ENCODE measurements at places on chromosomes 3 and 15.

DNA sequence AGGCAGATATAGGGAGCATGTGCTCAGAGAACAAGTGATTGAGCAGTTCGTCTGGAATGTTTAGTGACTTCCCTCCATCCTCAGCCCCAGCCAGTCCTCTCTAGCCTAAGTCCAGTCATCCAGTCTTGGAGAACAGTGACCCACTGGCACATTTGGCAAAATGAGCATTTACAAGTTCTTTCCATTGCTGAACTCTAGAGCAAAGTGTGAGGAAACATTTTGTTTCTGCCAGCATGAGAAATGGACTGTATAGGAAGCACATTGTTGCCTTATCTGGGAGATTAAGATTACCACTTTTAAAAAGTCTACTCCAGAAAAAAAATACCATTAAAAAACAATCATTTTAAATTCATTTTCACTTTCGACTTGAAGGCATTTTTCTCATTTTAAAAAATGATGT, 353.6 kb downstream of the SHQ1 start:
- no peak for DNase-seq

GRCh38 chr3:172592898-172593669, 69.9 kb upstream of the TNFSF10 start:
- no peak for DNase-seq

DNA sequence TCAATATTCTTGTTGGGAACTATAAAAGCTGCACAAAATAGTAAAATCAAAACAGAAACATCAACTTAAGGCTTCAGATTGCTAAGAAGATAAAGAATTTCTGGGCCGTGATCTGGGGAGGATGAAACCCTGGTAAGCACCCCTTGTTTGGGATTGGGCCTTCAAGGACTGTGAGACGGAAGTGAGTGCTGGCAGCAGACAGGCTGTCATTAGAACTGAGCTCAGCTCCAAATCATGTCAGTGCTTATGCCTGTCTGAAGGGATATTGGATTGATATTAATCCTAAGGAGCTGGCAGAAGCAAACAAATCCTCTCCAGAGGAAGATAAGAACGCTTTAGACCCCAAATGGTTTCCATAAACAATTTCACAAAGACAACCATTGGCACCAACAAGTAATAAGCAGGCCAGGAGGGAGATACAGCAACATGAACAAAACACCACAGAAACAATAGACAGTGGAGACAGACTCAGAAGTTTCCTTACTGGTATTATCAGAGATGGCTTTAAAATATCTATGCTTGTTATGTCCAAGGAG, 72.6 kb upstream of the CTXND1 start:
- no peak for DNase-seq

DNA sequence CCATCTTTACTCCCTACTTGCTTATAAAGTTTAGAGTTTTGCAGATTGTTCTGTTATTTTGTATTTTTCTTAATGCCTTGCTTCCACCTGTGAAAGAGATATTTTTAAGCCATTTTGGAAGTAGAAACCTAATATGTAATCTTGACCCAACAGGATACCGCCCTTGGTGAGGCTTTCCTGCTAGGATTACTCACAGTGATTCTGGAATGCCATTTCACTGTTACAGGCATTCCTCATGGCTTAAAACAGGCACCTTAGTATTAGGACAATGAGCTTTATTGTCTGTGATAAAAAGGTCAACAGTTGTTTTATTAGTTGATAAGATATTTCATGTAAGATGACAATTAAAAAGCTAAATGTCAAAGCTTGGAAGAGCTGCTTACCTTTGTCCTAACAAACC, 58.2 kb downstream of the PHLDB2 start:
- DNase-seq, result no peak

GRCh38 chr3:14461748-14462324, 59.4 kb downstream of the SLC6A6 start:
- DNase-seq, result peak; percentile 7

GRCh38 chr3:46724424-46724823, 6.8 kb upstream of the PRSS50 start:
- DNase-seq, result no peak

Data from T-helper 2 cell (primary cell).